Nasal cavity respiratory epithelium epithelial cell of viscerocranial mucosa (primary cell): ENCODE measurements at places on chromosomes 1 and 21. TPM values are rescaled to one million over a fixed set of nuclear protein-coding genes. Genes with fewer than 3 reads are reported as not detected.

The OR10J1 gene
- total RNA-seq = not detected in 2 replicates

The SHISA4 gene
- total RNA-seq = 3.4 and 4.0 TPM in 2 replicates

The FAM151A gene
- not detected in 2 replicates for total RNA-seq

The LCE1E gene
- not detected in 2 replicates for total RNA-seq

The ALX3 gene
- not detected in 2 replicates for total RNA-seq
